ENCODE measurements at places on chromosomes 2 and 18.

DNA sequence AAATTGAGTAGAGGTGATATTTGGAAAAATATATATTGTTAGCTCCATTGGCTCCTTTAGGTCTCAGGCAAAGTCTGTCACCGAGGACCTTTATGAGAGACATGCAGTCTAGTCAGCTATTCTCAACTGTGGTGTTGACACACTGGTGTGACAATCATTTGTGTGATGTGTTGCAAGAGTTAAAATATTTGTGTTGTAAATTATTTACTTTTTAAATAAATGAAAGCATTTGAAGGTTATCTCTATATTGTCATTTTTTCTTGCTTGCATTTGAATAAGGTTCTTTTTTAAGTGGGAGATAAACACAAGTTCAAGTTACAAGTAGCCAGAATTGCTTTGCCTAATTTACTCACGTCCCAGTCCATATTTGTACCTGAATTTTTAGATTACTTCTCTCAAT, 4.3 kb downstream of the REL start:
- no peaks in the 10 kb centered on the region for H3K27me3 ChIP-seq
- peak overlapping the region; percentile 76 for H3K27ac ChIP-seq
- peak overlapping the region; percentile 55 for H3K4me3 ChIP-seq
- peaks cover 52% of the 10 kb centered on the region for H3K4me1 ChIP-seq
- H3K36me3 ChIP-seq, result peaks cover 22% of the 10 kb centered on the region

- no peak overlapping the region for H3K4me3 ChIP-seq
- H3K27me3 ChIP-seq, result peaks cover 6% of the 10 kb centered on the region
- H3K27ac ChIP-seq, result no peak overlapping the region
- peaks cover 7% of the 10 kb centered on the region for H3K4me1 ChIP-seq
- DNase-seq, result no peak
Measured at GRCh38 chr2:24457696-24458386, 33.2 kb upstream of the NCOA1 start.

DNA sequence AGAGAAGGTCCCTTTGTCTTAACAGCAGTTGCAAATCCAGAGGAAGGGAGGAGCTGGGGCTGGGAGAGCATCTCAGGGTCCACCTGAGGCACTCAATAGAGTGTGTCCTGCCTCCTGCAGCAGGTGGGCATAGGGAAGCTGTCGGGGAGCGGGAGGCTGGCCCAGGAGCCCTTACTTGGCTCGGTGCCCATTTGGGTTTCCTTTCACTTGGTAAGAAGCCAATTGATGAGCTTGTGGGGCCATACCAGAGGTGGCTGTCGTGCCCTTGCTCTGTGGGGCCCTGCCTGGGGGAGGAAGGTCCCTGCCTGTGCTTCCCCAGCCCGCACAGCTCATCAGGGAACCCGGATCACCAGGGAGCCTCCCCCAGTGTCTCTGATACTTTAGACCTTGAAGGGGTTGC, 229.7 kb downstream of the DYSF start:
- no peak overlapping the region for H3K4me3 ChIP-seq
- DNase-seq, result no peak
- H3K4me1 ChIP-seq, result no peaks in the 10 kb centered on the region
- no peaks in the 10 kb centered on the region for H3K36me3 ChIP-seq

- DNase-seq, result no peak
- H3K36me3 ChIP-seq, result no peaks in the 10 kb centered on the region
- no peak overlapping the region for H3K27ac ChIP-seq
- no peaks in the 10 kb centered on the region for H3K4me1 ChIP-seq
- H3K27me3 ChIP-seq, result no peaks in the 10 kb centered on the region
Measured at GRCh38 chr2:211923019-211923418, 615.6 kb downstream of the ERBB4 start.

GRCh38 chr2:179165356-179166000, 99.2 kb downstream of the SESTD1 start:
- H3K4me1 ChIP-seq, result no peaks in the 10 kb centered on the region
- no peaks in the 10 kb centered on the region for H3K36me3 ChIP-seq
- H3K4me3 ChIP-seq, result no peak overlapping the region
- H3K27ac ChIP-seq, result no peak overlapping the region
- H3K27me3 ChIP-seq, result no peaks in the 10 kb centered on the region

DNA sequence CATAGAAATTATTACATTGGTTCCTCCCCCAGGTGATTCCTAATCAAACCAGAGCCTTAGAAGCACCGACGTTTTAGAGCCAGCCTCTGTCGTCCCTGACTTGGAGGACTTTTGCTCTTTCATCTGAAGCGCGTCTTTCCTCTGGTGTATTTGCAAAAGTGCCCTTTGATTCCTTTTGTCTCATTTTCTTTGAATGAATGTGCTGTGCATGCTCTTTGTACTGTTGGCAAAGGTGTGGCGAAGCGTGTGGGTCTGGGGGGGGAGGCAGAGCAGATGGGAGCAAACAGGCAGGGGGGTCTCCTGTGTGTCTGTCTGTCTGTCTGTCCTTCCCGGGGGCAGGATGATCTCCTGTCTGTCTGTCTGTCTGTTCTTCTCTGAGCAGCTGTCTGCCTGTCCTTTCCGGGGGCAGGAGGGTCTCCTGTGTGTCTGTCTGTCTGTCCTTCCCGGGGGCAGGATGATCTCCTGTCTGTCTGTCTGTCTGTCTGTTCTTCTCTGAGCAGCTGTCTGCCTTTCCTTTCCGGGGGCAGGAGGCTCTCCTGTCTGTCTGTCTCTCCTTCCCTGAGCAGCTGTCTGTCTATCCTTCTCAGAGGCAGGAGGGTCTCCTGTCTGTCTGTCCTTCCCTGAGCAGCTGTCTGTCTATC, 205.5 kb upstream of the MYT1L start:
- no peaks in the 10 kb centered on the region for H3K4me1 ChIP-seq
- no peak overlapping the region for H3K4me3 ChIP-seq
- no peak overlapping the region for H3K27ac ChIP-seq
- H3K36me3 ChIP-seq, result no peaks in the 10 kb centered on the region
- H3K27me3 ChIP-seq, result no peaks in the 10 kb centered on the region

GRCh38 chr2:98777710-98778109, 46.8 kb upstream of the MGAT4A start:
- H3K4me3 ChIP-seq, result no peak overlapping the region
- no peak overlapping the region for H3K27ac ChIP-seq
- DNase-seq, result no peak
- peaks cover 7% of the 10 kb centered on the region for H3K27me3 ChIP-seq

DNA sequence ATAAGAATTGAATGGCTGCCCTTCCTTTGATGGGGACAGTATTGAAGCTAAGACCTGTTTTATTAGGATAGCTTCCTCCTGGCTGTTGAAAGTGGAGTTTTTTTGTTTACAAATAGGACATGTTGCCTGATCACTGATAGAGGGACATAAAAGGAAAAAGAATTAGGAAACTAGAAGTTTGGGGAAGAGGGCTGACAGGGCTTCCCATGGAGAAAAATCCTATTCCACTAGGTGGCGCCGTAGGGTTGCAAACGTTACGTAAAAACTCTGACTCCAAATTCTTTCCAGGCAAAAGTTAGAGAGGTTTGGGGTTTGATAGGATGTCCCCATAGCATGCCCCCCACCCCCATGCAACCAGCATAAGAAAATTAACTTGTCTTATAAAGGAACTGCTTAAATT, 11.1 kb upstream of the RBFA start:
- no peak for DNase-seq
- H3K36me3 ChIP-seq, result peaks cover 23% of the 10 kb centered on the region
- no peaks in the 10 kb centered on the region for H3K27me3 ChIP-seq
- no peak overlapping the region for H3K4me3 ChIP-seq
- no peak overlapping the region for H3K27ac ChIP-seq

DNA sequence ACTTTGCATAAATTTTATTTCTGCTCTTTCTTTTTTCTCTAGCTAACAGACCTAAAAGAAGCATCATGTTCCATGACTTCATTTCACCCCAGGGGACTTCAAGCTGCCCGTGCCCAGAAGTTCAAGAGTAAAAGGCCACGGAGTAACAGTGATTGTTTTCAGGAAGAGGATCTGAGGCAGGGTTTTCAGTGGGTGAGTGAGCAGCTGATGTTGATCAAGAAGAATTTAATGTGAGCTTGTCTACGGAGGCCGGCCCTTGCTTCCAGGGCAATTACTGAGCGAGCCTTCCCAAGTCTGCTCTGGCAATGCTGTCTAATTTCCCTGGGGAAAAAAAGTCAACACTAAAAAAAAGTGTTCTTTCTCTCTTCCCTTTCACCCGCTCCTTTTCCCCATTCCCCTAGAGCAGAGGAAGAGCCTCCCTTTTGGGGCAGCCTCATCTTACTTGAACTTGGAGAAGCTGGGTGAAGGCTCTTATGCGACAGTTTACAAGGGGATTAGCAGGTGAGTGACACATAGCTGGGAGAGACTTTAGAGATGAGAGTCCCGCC, 1.2 kb downstream of the CDK15 start:
- no peak for DNase-seq
- H3K36me3 ChIP-seq, result no peaks in the 10 kb centered on the region
- H3K4me3 ChIP-seq, result no peak overlapping the region
- no peak overlapping the region for H3K27ac ChIP-seq

GRCh38 chr2:128069769-128070168, 21.2 kb upstream of the UGGT1 start:
- H3K4me3 ChIP-seq, result no peak overlapping the region
- no peak overlapping the region for H3K27ac ChIP-seq
- H3K27me3 ChIP-seq, result no peaks in the 10 kb centered on the region
- H3K4me1 ChIP-seq, result no peaks in the 10 kb centered on the region
- no peaks in the 10 kb centered on the region for H3K36me3 ChIP-seq

DNA sequence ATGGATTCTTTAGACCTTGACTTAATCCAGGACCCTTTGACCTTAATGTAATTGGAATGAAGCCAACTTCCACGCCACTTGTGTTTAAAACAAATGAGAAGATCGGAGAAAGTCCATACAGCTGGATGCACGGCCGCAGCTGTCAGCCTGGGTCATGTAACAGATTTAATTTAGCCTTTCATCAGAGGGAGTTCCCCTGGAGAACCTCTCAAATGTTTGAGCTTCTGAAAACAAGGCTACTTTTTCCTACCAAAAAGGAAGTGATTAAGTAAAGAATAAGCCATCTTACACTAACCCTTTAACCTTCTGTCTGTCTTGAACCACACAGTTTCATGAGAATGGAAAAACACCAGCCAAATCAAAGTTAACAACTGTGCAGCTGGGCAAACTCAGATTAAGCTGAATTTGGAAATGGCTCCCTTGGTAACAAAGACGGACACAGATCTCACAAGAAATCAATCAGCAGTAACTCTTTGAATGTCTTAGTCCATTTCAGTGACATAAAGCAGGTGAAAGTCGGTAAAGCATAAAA, 103.6 kb downstream of the DOCK10 start:
- H3K4me3 ChIP-seq, result peak overlapping the region; percentile 46
- peak overlapping the region; percentile 76 for H3K27ac ChIP-seq
- H3K36me3 ChIP-seq, result peaks cover 59% of the 10 kb centered on the region
- H3K4me1 ChIP-seq, result peaks cover 80% of the 10 kb centered on the region
- no peak for DNase-seq

DNA sequence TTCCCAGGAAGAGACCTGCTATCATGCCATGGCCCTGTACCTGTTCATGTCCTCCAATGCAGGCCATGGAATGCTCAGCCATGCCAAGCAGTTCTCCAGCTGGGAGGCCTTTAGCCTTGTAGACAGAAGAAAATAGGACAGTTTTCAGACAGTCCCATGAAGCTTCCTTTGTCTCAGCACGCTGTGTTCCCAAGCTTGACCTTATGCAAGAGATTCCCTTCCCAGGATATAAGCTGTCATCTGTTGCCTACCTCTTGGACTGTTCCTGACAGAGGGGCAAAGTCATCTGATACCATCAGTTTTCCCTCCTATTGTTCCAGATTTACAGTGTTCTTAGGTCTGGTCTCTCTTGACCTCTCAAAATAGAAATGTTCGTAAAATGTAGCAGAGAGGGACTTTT, 96.6 kb upstream of the EML6 start:
- no peaks in the 10 kb centered on the region for H3K27me3 ChIP-seq
- no peak for DNase-seq
- H3K4me3 ChIP-seq, result no peak overlapping the region
- H3K36me3 ChIP-seq, result peaks cover 83% of the 10 kb centered on the region
- H3K27ac ChIP-seq, result peak overlapping the region; percentile 35

DNA sequence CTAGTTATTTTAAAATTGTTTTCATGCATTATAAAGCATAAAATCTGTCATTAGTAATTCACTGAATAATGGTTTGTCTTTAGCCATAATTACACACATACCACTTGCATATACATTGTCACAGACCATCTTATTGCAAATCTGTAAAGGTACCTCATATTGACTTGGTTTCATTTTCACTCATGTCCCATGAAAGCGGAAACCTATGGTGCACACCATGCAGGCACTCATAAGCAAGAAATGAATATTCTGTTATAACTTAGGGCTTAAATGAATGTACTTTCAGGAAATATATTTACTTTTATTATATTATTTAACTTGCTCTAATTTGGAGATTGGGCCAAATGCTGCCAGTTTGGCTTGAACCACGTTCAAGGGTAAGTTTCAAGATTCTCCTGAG, 29.2 kb upstream of the STK17B start:
- peaks cover 10% of the 10 kb centered on the region for H3K36me3 ChIP-seq
- peak overlapping the region; percentile 64 for H3K4me3 ChIP-seq
- peak; percentile 56 for DNase-seq

DNA sequence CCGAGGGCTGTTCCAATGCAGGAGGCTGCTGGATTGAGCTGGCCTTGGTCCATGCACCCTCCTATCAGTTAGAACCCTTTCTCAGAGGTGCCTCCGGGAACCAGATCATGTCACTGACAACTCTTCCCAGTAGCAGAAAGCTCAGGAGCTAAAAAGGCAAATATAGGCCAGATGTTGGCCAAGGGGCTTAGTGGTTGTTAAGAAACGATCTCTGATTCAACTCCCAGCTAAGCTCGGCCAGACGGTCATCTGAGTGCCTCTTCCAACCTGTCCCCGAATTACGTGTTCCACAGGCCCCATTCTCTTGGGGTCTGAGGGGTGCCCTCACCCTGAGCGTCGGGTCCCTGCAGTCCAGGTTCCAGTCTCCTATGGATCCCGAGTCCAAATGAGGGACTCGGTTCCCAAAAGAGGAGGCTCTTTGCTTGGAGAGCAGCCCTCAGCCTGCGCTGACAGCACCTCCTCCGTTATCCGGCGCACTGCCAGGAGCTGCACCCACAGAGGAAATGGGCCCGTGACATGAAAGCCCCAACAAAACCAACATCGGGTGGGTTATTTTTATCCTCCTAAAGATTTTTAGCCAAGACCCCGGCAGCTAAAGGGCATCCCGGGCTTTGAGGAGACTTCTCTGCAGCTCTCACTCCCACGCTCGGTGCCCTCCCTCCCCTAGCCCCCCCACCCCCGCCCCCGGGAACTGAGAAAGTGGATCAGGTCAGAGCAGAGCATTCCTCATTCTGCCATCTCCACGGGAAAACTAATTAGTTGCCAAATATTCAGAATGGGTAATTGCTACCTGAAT, 106.6 kb upstream of the ID2 start:
- peaks cover 31% of the 10 kb centered on the region for H3K4me1 ChIP-seq
- H3K36me3 ChIP-seq, result peaks cover 2% of the 10 kb centered on the region
- peak overlapping the region; percentile 11 for H3K4me3 ChIP-seq
- peaks cover 9% of the 10 kb centered on the region for H3K27me3 ChIP-seq
